ENCODE measurements at places on chromosomes 12 and 14. TPM values are rescaled to one million over a fixed set of nuclear protein-coding genes. Genes with fewer than 3 reads are reported as not detected.

DNA sequence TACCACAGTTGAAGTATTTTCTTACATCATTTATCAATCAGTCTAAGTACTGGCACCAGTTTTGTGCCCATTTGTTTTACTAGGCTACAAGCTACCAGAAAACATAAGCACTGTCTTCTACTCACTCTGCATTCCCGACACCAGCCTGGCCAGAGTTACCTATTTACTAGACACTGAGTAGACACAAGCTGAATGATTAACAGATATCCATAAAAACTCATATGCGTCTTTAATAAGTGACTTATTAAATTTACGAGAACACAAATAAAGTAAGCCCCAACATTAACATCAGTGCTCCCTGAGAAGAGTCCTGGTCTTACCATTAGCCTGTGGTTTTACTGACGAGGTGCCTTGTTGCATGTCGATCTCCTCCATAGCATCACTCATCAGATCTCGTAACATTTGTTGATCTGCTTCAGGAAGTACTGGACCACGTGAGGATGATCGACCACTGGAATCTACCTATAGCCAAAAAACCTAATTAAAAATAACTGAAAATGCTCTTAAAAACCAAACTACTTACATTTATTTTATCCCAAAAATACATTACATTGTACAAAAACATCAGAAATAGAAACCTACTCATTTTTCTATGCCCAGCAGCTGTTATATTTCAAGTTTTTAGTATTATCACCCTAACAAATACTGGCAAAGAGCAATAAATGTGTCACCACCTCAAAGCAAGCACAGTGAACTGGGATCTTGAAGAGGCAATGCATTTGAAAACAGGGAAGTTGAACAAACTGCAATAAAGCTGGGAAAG is 53.3 kb downstream of the BDKRB1 start:
- peak overlapping the region; percentile 67 for H3K4me3 ChIP-seq
- peak overlapping the region; percentile 98 for H3K27ac ChIP-seq
- peaks cover 17% of the 10 kb centered on the region for H3K36me3 ChIP-seq

DNA sequence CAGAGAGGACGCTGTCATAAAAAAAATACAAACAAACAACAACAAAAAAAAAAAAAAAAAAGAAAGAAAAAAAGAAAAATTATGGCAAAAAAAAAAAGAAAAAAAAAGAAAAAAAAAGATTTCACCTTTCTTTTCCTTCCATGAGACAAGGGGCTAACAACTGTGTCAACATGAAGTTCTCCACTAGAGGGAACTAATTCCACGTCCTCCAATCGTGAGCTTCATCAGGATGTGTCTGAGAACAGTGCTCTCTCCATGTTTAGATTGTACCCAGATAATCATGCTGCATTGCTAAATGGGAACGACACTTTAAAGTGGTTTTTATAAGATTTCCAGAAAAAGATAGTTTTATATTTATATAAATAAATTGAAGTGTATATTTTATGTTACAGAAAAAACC is 96.2 kb upstream of the PTPRB start:
- peaks cover 10% of the 10 kb centered on the region for H3K4me1 ChIP-seq
- no peaks in the 10 kb centered on the region for H3K27me3 ChIP-seq
- H3K4me3 ChIP-seq, result no peak overlapping the region

GRCh38 chr12:100403446-100403845 is 46.6 kb downstream of the SLC17A8 start:
- no peak for DNase-seq
- no peak overlapping the region for H3K4me3 ChIP-seq
- H3K27me3 ChIP-seq, result no peaks in the 10 kb centered on the region
- no peak overlapping the region for H3K27ac ChIP-seq

DNA sequence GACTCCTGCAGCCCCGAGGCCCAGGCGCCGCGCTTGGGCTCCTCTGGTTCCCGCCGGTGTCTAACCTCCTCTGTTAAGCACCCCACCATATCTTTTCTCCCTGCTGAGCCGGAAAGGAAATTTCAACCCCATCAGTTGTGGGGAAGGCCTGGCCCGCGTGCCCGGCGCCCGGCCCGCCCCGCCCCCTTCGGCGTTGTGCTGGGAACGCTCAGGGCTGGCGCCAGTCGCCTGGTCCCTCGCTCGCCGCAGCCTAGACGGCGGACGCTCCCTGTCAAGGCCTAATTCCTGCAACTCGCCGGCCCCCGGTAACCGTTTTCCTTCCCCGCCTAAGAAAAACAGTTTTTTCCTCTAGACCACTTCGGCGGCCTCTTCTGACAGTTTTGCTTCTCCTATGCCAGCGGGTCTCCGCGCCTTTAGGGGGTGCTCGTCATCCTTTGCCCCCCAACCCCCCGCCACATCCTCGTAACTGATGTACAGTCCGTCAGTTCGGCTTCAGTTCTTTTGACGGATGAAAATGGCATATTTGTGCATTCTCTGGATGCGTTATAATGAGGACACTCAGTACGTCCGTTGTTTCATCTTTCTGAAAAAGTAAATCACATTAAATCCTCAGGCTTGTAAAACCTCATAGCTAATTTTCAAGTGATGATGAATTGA is 506 bp upstream of the NAP1L1 start:
- H3K36me3 ChIP-seq, result peaks cover 39% of the 10 kb centered on the region
- DNase-seq, result no peak
- no peaks in the 10 kb centered on the region for H3K27me3 ChIP-seq
- peaks cover 31% of the 10 kb centered on the region for H3K4me1 ChIP-seq
- peak overlapping the region; percentile 97 for H3K27ac ChIP-seq

GRCh38 chr12:70408004-70408790 is 42.1 kb downstream of the KCNMB4 start:
- H3K4me1 ChIP-seq, result no peaks in the 10 kb centered on the region
- H3K27ac ChIP-seq, result no peak overlapping the region
- no peaks in the 10 kb centered on the region for H3K36me3 ChIP-seq

DNA sequence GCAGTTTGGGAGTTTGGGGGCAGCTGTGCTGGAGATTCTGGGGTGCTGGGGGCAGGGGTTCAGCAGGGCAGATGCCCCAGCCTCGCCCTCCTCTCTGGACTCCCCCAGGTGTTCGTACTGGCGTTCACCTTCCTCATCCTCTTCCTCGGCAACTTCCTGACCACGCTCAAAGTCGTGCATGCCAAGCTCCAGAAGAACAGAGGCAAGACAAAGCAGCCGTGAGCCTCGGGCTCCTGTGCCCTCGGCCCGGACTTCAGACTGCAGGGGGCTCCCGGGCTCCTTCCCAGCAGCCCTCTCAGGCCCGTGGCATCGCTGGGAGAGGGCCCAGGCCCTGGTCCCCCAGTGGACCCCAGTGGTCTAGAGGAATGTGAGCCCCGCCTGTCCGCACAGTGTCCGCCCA is 18.0 kb downstream of the RHOF start:
- no peak for DNase-seq
- H3K36me3 ChIP-seq, result peaks cover 61% of the 10 kb centered on the region
- no peaks in the 10 kb centered on the region for H3K4me1 ChIP-seq

- H3K27ac ChIP-seq, result no peak overlapping the region
- H3K4me1 ChIP-seq, result peaks cover 28% of the 10 kb centered on the region
- no peaks in the 10 kb centered on the region for H3K27me3 ChIP-seq
Observed at GRCh38 chr12:52346593-52346992, 20.7 kb downstream of the KRT85 start.

DNA sequence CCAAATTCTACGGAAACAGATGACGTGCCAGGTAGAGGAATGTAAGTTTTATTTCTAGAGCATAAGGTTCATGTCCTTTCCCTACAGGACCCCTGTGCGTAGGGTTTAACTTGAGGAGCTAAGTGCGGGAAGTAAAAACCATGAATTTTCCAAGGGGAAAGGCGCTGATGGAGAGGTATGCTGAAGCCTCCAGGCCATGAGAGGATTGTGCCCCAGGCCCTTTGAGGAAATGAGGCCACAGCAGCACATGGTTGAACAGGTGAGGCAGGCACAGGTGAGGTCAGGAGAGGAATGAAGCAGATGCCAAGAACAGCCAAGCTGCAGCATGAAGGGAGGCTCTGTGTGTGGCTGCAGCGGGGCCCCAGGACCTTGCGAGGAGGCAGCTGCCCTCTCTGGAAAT is 14.7 kb downstream of the ESRRB start:
- peaks cover 65% of the 10 kb centered on the region for H3K27me3 ChIP-seq
- no peaks in the 10 kb centered on the region for H3K36me3 ChIP-seq
- no peak for DNase-seq

TSPAN8 gene
- 289 TPM for total RNA-seq

ATP23 gene
- total RNA-seq, result 10.7 TPM

SOX5 gene
- total RNA-seq, result not detected

RPL41 gene
- total RNA-seq, result 2,426 TPM

MAPK1IP1L gene
- 108 TPM for total RNA-seq

Measured in Calu3 (cell line).